ENCODE measurements at places on chromosomes 12 and 14.
A peak's percentile ranks its signal among the peaks of the same experiment; 100 is the strongest.

GRCh38 chr12:2083561-2083960 lies 30.8 kb downstream of the CACNA1C start:
- DNase-seq, result no peak

GRCh38 chr12:76247026-76247646 lies 101.1 kb downstream of the BBS10 start:
- DNase-seq, result no peak

- no peak for DNase-seq
Measured at GRCh38 chr12:127657036-127657435, 609.9 kb upstream of the TMEM132C start.

DNA sequence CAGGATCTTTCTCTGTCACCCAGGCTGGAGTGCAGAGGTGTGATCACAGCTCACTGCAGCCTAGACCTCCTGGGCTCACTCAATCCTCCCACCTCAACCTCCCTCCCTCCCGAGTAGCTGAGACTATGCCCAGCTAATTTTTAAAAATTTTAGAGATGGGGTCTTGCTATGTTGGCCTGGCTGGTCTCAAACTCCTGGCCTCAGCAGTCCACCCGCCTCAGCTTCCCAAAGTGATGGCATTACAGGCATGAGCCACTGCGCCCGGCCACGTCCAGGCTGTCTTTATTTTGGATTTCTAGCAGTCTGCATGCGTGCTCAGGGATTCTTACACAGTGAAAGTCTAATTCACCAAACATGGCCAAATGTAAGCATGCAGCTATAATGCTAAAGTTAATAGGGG lies 17.8 kb downstream of the SLC8B1 start:
- DNase-seq, result no peak

GRCh38 chr12:90653040-90653439 lies 301.9 kb downstream of the CCER1 start:
- DNase-seq, result no peak

- no peak for DNase-seq
Measured at GRCh38 chr14:51566831-51567582, 84.7 kb upstream of the FRMD6 start.

DNA sequence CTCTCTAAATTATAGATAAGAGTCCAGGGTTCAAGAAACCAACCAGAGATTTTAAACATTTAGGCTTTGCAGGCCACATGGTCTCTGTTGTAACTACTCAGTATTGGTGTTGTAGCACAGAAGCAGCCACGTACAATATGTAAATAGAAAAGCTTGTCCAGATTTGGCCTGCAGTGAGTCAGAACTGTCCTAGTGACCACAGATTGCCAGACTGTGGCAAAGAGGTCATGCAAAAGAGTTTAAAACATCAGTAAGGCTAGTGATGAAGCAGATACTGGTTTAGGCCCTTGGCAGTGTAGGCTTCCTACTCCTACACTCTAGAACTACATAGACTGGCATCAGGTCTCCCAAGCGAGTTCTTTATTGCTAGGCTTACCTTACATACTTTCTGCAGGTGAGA lies 117.6 kb upstream of the GARIN6 start:
- no peak for DNase-seq

- no peak for DNase-seq
Measured at GRCh38 chr12:53659011-53659551, 16.8 kb downstream of the ATP5MC2 start.

DNA sequence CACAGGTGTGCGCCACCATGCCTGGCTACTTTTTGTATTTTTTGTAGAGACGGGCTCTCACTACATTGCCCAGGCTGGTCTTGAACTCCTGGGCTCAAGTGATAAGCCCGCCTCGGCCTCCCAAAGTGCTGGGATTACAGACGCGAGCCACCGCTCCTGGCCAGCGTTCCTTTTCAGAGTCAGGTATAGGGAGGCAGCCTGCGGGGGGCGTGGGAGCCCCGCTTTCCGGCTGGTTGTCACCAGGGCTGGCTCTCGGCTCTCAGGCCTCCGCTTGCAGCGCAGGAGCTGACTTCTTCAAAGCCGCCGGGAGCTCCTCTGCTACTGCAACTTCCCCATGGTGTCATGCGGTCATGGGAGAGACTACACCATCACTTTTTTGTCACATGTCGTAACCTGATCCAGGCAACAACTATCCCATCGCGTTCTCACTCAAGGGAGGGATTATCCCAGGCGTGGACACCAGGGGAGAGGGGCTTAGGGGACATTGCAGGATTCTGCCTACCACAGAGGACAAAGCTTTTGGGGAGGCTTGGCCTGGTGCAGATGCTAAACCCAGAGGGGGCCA lies 129.4 kb downstream of the SCARB1 start:
- no peak for DNase-seq

DNA sequence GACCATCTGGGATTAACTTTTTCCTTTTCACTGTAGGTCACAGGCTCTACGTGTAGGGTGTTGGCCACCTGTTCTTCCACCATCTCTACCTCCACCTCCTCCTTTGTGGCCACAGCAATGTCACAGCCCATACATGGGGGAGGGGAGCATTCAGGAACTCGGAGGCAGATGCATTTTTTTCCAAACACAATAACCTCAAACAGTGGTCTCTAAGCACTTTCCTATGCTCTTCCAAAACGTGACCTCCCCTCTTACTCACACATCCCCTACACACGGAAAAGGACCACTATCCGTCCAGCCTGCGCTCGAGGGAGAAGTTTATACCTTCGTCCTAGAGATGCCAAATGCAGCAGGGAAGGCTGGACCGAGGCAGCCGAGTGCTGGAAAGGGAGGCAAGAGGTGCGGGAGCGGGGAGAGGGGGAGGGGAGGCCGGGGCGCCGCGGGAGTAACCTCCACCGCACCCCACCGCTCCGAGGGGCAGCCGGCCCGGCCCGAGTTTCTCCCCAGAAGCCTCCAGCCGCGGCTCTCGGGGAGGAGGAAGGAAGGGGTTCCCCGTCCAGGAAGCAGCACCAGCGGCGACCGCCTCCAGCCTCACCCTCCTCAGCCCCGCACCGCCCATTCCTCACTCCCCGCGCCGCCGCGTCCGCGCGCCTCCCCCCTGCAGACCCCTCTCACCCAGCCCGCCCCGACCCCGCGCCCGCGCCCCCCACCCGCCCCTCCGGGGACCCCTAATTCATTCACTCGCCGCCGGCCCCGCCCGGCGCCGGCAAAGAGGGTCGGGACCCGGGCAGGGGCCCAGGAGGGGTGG lies 594 bp downstream of the KRAS start:
- DNase-seq, result peak; percentile 2

GRCh38 chr14:95478818-95479217 lies 37.6 kb downstream of the SYNE3 start:
- DNase-seq, result no peak

GRCh38 chr14:91302391-91302790 lies 57.9 kb upstream of the GPR68 start:
- no peak for DNase-seq

- DNase-seq, result no peak
Measured at GRCh38 chr12:18479256-18479655, 217.9 kb downstream of the PIK3C2G start.

DNA sequence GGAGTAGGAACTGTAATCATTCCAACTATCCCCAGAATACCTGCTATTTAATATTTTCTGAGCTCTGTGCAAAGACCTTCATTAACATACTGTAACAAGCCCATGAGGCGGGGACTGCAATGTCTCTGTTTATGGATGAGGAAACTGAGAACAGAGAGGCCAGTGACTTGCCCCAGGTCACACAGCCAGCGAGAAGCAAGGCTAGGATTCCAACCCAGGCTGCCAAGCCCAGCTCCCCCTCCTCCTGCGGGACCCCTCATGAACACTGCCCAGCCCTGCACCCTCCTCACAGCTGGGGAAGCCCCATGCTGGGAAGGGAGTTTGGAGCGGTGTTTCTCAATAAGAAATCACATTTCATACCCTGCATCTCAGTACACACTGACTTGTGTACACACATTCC lies 10.9 kb downstream of the HVCN1 start:
- no peak for DNase-seq

DNA sequence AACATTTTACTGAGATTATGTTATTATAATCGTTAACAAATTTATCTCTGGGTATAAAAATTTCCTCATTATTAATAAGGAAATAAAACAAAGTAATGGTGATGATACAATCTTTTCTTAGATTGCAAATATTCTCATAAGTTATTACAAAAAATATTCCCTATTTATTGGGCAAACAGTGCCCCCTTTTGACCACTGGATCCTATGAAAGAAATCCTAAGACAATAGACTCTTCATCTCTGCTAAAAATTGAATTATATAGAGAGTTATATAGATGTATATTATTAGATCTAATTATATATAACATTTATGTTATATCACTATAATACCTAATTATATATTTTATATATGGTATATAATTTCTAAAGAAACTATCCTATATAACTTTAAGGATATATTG lies 94.2 kb upstream of the FGD4 start:
- no peak for DNase-seq

GRCh38 chr14:96164861-96165490 lies 39.7 kb upstream of the BDKRB2 start:
- no peak for DNase-seq

- no peak for DNase-seq
Measured at GRCh38 chr12:663293-663871, at the start of gene NINJ2. TSS of gene NINJ2 (minus strand) at chr12:663445. CDS start at chr12:663360, 85 bp downstream.

DNA sequence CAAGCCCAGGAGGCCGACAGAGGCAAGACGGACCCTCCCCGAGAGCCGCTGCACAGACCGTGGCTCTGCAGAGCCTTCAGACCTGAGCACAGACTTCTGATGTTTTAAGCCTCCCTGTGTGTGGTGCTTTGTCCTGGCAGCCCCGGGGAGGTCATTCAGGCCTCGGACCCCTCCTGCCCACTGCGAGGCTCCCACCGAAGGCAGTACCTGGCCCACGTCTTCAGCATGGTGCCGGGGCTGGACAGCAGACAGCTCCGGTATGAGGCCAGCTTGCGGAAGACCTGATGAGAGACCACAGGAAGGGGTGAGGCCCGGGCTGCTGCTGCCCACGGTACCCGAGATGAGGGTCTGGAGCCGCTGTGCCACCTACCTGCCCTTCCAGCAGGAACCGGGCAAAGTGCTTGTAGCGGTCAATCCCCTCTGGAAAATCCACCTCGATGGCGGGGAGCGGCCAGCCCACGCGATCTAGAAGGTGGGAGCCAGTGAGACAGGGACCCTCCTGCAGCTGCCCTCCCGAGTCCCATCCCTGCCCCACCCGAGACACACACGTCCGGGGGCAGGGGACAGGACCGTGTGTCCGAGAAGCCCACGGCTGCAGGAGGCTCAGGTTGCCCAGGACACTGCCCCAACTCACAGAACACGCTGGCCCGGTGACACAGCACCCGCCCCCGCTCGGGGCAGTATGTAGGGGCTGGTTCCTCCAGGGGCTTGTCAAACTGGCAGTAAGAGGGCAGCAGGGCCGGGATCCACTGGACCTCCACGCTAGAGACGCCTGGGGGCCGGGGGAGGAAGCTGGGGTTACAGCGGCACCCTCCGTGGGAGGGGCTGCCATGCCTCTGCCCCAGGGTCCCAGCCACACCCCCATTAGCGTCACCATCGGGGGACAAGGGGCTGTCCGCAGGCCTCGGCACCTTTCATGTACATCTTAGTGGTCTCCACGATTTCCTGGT lies 35.6 kb upstream of the UBC start:
- DNase-seq, result no peak

GRCh38 chr12:54419088-54419887 lies at the start of gene ITGA5:
TSS of gene ITGA5 (minus strand) at chr12:54419266. CDS start at chr12:54419198, 68 bp downstream.
- DNase-seq, result no peak

GRCh38 chr14:94180655-94181271 lies 6.6 kb downstream of the PPP4R4 start:
- no peak for DNase-seq

DNA sequence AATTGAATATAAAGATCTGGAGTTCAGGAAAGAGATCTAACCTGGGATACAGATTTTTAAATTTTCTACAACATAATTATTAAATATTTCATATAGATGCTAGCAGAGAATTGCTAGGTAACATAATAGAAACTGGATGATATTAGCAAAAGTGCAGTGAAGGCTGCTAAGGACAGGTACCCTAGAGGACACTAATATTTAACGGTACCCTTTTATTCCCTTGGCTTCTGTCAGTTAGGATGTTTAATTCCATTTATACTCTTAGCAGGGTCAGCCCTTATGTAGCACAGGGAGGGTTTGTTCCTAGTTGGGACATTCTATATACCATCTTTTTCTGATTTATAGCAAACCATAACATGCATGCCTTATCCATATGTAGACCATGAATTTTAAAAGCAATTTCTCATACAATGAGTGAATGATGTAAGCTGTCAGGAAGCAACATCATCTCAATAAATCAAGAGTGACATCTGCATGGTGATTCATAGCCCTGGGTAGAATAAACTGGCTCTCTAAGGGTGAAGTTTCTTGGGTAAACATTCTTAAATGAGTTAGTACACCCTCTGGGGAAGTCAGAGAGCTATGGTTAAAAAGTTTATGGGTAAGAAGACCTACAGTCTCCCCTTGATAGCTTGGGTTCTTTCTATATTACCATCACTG lies 404.4 kb upstream of the MGAT4C start:
- DNase-seq, result no peak

DNA sequence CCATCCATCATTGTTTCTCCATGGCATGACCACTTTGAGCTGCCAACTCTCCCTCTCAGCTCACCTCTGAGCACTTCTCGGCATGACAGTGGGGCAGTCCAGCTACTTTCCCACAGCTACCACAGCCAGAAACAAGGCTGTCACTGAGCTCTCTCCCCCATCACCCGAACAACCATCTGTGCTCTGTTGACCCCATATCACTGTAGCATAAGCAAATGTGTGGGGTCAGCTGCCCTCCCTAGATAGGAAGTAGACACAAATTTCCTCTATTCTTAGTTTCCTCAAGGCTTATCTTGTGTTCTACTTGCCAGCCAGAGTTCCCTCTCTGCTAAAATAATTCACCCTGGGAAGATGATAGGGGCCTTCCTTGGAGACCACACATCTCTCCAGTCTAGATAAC lies 82.6 kb upstream of the FUT8 start:
- no peak for DNase-seq

DNA sequence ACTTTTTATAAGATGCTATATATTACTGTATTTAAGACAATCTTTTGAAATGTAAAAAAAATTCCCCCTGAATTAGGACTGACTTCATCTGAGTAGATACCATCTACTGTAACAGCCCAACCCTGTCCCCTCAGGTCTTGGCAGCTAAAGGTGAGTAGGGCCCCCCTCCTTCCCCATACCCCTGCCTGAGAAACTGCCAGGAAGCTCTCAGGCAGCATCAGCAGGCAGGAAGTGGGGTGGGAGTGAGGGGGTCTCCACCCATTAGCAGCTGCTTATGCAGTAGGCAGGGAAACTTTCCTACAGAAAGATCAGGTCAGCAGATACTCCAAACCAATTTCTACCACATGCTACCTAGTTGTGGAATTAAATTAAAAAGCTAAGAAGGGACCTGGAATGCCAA lies 62.5 kb downstream of the PAX9 start:
- no peak for DNase-seq

DNA sequence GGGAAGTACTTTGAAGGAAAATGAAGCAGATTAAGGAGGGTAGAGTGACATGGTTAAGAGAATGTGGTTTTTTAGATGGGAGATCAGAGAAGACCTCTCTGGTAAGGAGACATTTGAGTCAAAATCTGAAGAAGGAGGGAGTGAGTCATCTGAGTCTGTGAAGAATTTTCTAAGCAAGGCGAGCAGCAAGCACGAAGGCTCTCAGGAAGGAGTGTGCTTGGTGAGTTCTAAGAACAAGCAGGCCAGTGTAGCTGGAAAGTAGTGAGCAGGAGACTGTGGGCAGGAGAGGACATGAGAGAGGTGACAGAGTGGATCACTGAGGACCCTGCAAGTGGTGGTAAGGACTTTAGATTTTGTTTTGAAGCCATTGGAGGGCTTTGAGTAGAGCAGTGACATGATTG lies 76.3 kb upstream of the FUT8 start:
- DNase-seq, result peak; percentile 7

GRCh38 chr12:69266036-69266635 lies 26.8 kb downstream of the CPSF6 start:
- DNase-seq, result no peak

GRCh38 chr14:78316052-78316451 lies 145.9 kb downstream of the NRXN3 start:
- DNase-seq, result no peak
